Smooth muscle cell of the pulmonary artery (primary cell): ENCODE measurements at places on chromosomes 6 and 20. TPM values are rescaled to one million over a fixed set of nuclear protein-coding genes. Genes with fewer than 3 reads are reported as not detected.

WFDC5 gene
- not detected in 2 replicates for total RNA-seq

DEFB132 gene
- total RNA-seq: not detected in 2 replicates

MAVS gene
- 30.9 and 34.4 TPM in 2 replicates for total RNA-seq

SLC22A7 gene
- not detected in 2 replicates for total RNA-seq

NNAT gene
- total RNA-seq: 0.66 TPM in 1 of 2 replicates, not detected in the other

NR2E1 gene
- not detected in 2 replicates for total RNA-seq

HUS1B gene
- 1.2 and 1.3 TPM in 2 replicates for total RNA-seq

ARMC2 gene
- 2.5 and 2.9 TPM in 2 replicates for total RNA-seq

PPP1R3D gene
- 6.4 and 6.5 TPM in 2 replicates for total RNA-seq

ELOVL4 gene
- 5.4 and 7.0 TPM in 2 replicates for total RNA-seq

TRERF1 gene
- 5.4 and 6.2 TPM in 2 replicates for total RNA-seq

MUC21 gene
- not detected in 2 replicates for total RNA-seq

OR12D3 gene
- not detected in 2 replicates for total RNA-seq

PSORS1C2 gene
- total RNA-seq: not detected in 2 replicates

PDE7B gene
- 33.7 and 53.1 TPM in 2 replicates for total RNA-seq

ROMO1 gene
- total RNA-seq: 98.0 and 100 TPM in 2 replicates
